ENCODE measurements at places on chromosomes 12 and 14.
A peak's percentile ranks its signal among the peaks of the same experiment; 100 is the strongest.

DNA sequence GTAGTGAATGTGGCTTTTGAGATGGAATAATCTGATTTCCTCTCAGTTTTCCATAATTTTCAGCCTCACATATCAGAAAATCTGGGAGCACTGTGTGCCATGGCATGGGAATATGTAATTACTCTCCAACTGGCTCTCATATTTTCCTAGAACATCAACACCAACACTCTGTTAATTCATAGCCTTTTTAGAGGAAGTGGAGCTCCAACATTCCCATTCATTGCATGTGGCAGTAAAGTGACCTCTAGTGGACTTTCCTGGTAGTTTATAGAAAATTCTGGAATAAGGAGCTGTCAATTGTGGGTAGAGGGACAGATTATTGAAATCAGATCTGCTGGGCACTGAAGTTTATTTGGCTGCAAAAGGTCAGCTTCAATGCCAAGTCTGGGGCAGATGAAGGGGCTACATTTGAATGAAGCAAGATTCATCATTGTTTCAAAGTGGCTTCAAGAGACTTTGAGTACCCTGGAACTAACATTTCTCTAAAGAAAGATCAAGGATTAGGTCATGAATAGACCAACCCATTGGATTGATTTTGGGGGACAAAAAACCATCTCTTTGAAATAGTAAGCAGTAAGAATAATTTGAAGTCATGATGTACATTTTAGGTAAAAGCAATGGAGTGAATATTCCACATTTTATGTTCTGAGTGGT is 23.6 kb upstream of the USP44 start:
- DNase-seq, result peak; percentile 41

DNA sequence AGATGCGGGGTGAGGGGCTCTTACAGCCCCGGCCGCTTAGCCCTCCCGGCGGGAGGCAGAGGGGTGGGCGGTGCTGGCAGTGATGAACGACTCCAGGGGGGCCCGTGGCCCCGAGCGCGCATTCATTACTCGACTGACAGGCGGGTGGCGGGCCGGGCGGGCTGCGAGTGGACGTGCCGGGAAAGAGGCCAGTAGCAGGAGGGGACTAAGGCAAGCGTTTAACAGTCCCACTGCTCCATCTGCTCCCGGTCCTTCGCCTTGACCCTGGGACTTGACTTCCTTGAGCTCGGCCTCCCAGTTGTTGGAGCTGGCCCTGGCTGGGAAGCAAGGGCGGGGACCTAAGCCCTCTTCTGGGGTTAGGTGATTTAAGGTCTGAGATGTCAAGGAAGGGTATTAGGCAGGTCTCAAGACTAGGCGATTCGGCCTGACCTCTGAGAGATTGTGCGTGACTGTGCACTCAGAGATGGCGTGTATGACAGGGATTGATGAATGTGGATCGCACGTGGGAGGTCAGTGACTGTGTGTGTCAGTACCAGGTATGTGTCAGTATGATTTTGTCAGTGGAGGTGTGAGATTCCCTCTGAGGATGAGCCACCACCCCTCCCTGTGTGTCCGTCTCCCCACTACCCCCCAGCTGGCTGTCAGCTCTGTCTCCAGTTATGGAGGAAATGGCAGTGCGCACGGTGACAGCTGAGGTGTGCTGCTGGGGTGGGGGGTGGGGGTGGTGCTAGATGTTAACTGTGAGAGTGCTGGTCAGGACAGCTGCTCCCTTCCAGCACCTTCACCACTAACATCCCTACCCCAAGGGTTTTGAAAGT is 3.6 kb upstream of the DNAJC22 start:
- DNase-seq, result no peak

DNA sequence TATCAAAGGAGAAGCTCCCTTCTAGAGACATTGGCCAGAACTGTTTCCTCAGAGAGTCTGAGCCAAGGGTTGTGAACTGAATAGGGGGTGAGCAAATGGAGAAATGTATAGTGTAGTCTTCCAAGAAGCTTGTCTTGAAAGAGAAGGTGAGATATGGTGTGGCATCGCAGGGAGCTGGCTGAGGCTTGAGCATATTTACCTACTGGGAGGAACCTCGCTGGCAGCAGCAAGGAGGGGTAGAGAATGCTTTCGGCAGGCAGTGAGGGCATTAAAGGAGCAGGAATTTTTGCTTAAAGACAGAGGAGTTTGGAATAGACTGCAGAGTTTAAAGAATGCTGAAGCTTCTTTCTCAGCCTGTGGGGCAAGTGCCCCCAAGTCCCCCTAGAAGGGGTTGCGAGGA is 59.3 kb upstream of the PRMT8 start:
- no peak for DNase-seq

DNA sequence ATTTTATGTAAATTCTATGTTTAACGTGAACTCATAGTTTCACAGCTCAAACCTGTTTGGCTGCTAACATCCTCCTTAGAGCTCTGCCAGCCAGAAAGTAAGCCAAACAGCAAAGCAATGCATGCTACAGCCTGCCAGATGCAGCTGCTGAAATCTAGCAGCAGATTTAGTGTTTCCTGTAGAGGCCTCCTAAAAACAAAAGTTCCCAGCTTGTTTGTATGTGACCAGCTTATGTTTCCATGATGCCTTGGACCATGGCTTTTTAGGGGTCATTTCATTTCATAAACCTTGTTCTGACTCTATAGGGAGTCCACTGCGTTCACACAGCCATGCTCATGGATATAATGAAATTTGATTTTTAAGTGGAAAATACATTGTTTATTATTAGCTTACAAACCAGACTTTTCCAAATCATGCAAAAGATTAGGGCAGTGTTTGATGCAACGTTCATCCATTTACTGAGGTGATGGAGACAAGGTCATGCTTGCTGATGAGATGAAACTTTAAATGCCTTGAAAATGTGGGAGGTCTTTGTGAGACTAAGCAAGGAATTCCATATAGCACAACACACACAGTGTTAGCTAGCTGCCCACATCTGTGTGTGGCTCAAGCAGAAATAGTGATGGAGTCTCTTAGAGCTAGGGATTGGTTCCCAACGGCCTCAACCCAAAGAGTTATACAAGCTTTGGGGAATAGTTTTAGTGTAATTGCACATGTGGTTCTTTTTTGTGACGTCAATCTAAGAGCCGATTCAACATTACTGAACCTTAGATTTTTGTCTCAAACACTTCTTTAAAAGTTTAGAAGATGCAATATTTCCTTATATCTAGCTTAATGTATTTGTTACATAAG is 157.5 kb upstream of the LRIG3 start:
- no peak for DNase-seq

DNA sequence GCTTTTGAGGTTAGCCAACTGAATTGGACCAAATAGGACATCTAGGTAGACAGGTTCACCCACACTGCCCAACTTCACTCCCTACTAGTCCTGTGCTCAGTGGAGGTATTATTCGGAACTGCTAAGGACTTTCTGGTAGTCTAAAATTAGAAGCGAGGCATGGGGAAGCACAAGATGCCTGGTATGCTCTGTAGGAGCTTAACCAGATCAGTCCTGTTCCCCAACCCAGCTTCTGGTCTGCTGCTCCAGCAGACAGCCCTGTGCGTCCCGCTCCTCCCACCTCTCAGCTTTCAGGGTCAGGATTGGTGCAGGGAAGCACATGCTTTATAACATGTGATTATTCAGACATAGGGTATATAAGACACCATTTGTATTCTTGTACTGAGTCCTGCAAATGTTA is 31.2 kb downstream of the PRB3 start:
- DNase-seq, result no peak

DNA sequence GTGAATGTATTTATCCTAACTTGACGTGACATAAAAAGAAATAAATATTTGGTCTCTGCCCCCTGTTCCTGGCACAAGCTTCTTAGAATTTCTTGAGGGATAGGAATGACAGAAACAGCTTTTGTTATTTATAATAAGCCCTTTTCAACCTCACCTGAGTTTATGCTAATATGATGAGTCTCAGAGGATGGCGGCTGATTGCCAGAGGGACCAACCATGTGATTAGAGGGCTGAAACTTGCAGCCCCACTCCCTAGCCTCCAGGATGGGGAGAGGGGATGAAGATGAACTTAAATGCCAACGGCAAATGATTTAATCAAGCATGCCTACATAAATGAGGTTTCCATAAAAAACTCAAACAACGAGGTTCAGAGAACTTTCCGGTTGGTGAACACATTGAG is 42.9 kb downstream of the DNAI7 start:
- no peak for DNase-seq

GRCh38 chr12:115504306-115505290 is 772.9 kb downstream of the MED13L start:
- no peak for DNase-seq

- no peak for DNase-seq
These were observed 4.0 kb downstream of the P2RX2 start for GRCh38 chr12:132622437-132623071.

- no peak for DNase-seq
These were observed 59.5 kb downstream of the ARID2 start for GRCh38 chr12:45789025-45789424.

DNA sequence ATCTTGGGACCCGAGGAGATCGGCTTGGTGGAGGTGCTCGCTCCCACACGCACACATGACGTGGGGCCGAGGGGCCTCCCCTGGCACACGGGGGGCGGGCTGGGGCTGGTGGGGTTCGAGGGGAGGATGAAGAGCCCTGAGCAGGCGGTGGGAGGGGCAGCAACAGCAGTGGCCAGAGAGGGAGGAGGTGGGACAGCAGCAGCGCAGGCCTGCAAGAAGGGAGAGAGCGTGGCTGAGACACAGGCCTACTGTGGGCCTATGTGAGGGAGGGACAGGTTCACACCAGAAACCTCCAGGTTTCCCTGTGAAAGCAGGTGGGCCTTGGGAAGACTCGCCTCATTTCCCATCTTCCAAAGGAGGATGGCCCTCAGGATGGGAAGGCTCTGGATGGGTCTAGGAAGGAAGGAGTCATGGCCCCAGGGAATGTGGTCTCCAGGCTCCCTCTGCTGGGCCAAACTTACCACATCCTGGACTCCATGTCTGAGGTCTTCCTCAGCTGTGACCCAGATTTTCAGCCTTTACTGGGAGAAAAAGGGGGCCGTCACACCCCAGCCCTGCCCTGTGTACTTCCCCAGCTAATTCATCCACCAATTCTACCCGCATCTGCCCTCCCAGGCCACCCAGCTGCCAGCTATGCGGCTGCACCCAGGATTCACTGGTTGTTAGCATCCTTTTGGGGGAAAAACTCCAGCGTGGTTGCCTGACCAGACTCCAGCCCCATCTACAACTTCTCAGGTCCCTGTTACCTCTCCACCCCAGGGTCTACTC is 2.8 kb downstream of the PIANP start:
- DNase-seq, result peak; percentile 73
